Naive thymus-derived CD8-positive, alpha-beta T cell (primary cell): ENCODE measurements at places on chromosomes 3 and 15.

- H3K4me3 ChIP-seq, result peak overlapping the region; percentile 87
- no peaks in the 10 kb centered on the region for H3K36me3 ChIP-seq
- peaks cover 34% of the 10 kb centered on the region for H3K27me3 ChIP-seq
- DNase-seq, result peak; percentile 1
Measured at GRCh38 chr15:59436774-59437141, 1.2 kb upstream of the FAM81A start.

DNA sequence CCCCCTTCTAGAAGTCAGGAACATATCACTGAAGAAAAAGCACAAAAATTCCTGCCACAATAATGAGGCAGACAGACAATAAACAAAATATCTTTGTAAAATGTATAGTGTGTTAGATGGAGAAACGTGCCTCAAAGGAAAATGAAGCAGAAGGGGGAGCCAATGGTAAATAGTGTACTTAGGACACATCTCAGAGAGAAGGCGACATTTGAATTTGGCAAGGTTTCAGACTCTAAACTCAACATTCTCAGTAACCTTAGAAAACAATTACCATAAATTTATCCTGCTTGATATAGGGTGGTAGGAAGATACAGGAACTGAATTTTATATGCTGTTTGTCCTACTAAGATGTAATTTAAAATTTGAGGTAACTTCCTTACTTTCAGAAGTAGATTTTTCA lies 52.6 kb upstream of the PTX3 start:
- H3K4me1 ChIP-seq, result no peaks in the 10 kb centered on the region
- no peak overlapping the region for H3K4me3 ChIP-seq
- no peak for DNase-seq
- H3K27me3 ChIP-seq, result no peaks in the 10 kb centered on the region
- no peak overlapping the region for H3K27ac ChIP-seq

DNA sequence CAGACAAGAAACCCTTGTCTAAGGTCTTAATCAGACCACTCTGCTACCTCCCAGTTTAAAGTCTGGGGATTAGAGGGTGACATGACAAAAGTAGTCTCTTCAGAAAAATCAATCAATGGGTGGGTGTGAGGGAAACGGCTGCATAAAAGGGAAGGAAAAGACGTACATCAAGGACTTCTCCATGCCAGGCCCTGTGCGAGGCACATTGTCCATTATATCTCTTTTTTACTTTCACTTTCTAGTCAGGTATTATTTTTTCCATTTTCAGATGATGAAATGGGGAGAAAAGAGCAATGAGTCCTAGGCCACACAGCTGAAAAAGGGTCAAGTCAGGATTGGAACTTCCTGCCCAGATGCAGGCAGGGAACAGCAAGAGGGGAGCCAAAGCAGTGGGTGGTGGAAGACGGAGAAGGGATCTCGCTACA lies 4.6 kb upstream of the CX3CR1 start:
- H3K36me3 ChIP-seq, result no peaks in the 10 kb centered on the region
- H3K4me1 ChIP-seq, result peaks cover 9% of the 10 kb centered on the region
- H3K4me3 ChIP-seq, result no peak overlapping the region
- peak overlapping the region; percentile 2 for H3K27ac ChIP-seq

GRCh38 chr3:55060896-55061719 lies 133.2 kb upstream of the LRTM1 start:
- DNase-seq, result no peak
- no peak overlapping the region for H3K27ac ChIP-seq
- no peaks in the 10 kb centered on the region for H3K27me3 ChIP-seq
- H3K4me3 ChIP-seq, result no peak overlapping the region

DNA sequence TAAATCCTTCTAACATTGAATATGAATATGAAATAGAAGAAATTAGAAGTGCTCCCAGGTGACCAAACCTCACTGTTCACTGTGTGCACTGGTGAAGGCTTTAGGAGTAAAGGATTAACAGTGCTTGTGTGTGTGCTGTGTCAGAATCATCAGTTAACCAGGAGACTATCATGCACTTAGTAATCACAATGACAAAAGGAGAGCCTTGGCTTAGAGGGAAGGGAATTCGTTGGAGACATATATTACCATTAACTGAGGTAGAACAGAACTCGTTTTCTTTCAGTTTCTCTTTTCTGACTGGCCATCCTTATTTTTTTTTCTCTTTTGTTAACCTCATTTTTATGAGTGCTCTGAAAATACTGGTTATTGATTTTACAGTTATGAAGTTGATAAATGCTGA lies 213.3 kb upstream of the GBE1 start:
- H3K36me3 ChIP-seq, result no peaks in the 10 kb centered on the region
- no peak for DNase-seq
- no peak overlapping the region for H3K4me3 ChIP-seq
- H3K27me3 ChIP-seq, result peaks cover 2% of the 10 kb centered on the region

DNA sequence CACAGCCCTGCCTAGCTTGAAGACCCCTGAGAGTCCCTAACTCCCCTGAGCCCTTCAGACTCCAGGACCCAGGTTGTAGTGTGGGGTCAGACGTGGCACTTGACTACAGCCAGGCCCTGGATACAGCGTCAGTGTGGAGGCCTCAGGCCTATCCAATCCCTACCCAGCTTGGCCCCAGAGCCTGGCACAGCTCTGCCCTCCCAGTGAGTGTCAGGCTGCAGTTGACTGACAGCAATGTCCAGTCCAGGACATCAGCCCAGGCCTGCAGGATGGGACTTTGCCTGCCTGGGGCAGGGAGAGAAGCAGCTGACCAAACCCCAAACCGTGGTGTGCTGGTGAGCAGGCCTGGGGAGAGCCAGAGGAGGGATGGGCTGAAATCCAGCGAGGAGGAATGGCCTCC lies 27.3 kb downstream of the KLF13 start:
- H3K27me3 ChIP-seq, result no peaks in the 10 kb centered on the region
- H3K27ac ChIP-seq, result peak overlapping the region; percentile 98
- peak overlapping the region; percentile 71 for H3K4me3 ChIP-seq
- peaks cover 15% of the 10 kb centered on the region for H3K36me3 ChIP-seq
- DNase-seq, result no peak

DNA sequence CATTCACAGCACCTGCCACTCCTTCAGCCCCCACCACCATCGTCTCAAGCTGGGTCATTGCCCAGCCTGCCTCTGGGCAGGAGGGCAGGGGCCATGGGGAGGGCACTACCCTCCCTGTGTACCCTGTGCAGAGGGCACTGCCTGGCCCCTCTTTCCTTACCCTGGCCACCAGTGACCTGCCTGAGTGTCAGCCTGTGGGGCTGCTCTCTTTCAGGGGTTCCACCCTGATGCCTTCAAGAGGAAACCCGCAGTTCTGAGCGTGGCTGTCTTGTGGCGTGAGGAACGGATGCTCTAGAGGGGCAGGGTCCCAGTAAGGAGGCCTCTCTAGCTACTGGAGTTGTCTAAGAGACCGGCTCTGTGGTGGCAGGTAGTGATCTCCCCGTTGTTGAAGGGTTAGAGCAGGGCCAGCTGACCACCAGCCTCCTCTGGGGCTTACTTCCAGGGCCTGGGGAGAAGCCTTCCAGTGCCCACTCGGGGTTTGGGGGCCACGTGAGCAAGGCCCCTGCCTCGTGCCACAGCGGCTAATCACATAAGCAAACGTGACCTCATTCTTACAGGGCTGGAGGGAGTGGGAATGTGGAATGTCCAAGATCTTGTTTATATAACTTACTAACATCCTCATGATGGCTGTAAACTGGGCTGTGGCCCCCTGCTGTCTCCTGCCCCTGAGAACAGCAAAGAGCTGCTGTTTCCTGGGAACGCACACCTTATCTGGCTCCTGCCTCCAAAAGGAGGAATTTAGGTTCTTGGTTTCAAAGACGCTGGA lies 31.4 kb upstream of the SEC13 start:
- peaks cover 4% of the 10 kb centered on the region for H3K4me1 ChIP-seq
- DNase-seq, result no peak
- H3K4me3 ChIP-seq, result no peak overlapping the region

DNA sequence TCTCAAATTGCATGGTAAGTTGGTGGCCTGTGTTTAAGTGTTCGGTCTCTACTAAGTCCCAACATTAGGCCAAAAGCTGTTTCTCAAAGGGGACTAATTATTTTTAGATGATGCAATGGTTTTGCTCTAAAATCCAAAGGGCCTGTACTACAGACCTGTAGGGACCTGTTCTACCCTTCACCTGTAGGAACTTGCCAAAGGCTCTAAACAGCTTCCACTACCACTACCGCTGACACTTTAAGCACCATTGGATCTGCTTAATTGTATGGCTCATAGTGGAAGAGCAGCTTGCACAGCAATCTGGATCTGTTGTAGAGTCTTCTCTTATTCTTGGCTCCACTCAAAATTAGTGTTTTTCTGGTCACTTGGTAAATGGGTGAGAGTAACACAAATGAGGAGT lies 346.8 kb downstream of the EPHA6 start:
- H3K27ac ChIP-seq, result no peak overlapping the region
- no peak for DNase-seq
- no peaks in the 10 kb centered on the region for H3K4me1 ChIP-seq
